Left forelimb (tissue), 1 donor: ENCODE measurements at places on chromosomes 5 and 9.

- DNase-seq: no peak
These were observed 1.3 kb upstream of the AK1 start for GRCh38 chr9:127878652-127879390.

DNA sequence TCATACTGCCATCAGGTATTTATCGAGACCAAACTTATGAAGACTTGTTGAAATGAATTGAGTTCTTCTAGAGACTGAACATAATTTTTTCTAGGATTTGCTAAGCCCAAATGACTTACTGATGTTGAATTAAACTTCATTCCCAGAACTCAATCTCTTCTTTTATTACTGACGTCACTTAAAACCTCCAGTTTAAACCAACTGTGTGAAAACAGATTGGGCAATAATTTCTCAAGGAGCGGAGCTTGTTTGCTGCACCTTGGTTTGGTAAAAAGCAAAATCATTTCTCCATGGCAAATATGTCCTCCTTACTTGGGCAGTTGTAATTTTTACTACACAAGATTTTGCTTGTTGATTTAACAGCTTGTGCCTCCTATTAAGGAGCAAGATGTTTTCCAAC is 37.4 kb downstream of the CFAP90 start:
- no peak for DNase-seq

DNA sequence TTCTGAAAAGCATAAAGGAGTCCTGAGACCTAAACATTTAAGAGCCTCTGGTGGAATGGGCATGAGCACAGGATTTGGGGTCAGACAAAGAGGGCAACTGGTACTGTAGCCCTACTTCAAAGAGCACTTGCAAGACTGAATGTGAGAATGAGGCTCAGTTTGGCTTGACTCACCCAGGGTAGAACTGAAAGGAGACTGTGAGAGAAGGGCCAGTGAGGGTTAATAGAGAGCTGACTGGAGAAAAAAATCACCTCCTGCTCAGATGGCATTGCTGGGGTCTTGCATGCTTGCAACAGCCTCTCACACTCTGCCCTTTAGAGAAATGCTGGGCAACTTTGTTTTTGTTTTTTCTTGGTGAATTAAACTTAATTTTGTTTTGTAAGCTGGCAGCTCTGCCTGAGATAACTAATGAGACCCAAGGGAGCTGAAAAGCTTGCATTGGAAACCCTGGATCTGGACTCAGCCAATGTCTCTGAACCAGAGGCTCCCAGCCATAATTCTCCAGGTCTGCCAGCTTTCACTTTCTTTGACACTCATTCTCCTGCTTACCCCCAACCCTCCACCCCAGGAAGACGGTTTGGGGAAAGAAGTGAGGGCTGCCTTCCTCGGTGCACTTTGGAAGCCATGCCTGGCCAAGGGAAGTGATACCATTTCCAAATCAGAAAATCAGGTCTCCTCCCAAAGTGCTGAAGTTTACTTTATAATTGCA is 161.1 kb upstream of the PANK3 start:
- DNase-seq: no peak

GRCh38 chr9:130987738-130988399 is 21.1 kb upstream of the LAMC3 start:
- no peak for DNase-seq

DNA sequence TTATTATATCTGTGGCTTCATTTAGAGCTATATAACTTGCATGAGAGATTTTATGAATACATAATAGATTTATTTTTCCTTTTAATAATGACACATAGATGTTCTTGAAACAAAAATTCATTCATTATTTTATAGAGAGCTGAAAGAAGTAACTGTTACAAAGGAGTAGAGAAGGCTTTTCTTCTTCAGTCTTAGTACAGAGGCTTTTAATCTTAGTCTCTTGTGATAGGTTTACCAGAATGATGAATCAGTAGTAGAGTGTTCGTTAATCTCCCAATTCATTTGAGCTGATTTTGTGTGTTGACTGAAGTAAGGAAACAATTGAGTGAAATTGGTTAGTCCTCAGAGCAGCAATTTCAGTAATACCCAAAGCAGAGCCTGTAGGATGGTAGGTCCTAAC is 1284.1 kb upstream of the ACO1 start:
- DNase-seq: no peak

GRCh38 chr5:110251366-110251765 is 475.1 kb downstream of the TMEM232 start:
- DNase-seq: no peak

GRCh38 chr9:83701769-83702168 is 6.0 kb downstream of the UBQLN1 start:
- DNase-seq: no peak

DNA sequence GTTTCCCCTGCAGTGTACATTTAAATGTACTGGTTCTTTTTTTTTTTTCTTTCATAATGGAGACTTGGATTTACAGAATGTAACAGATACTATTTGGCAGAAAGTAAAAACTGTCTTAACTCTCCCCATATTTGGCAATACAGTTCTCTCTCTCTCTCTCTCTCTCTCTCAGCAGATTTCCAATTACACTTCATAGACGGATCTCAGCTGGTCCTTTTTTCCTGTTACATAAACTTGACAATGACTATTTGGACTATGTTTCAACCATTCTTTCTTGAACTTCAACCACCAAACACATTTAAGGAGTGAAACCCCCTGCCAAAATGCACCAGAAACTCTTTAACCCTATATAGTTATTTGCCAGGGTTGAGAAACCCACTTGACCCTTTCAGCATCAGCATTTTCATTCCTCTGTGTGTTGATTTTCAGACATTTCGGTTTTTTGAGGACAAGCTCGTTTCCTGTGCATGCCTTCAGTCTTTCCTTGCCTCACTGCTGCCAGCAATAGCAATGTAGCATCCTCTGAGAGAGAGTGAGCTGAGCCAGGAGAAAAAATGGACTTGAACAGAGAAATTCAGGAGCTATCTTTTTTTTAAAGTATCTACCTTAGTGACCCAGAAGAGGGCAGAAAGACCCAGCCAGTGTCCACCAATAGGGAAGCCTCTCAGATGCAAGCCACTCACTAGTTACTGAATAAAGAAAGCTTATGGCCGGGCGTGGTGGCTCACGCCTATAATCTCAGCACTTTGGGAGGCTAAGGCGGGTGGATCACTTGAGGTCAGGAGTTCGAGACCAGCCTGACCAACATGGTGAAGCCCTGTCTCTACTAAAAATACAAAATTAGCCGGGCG is 26.0 kb upstream of the GNA14 start:
- no peak for DNase-seq
